ENCODE measurements at places on chromosomes 5 and 9. TPM values are rescaled to one million over a fixed set of nuclear protein-coding genes. Genes with fewer than 3 reads are reported as not detected.
A peak's percentile ranks its signal among the peaks of the same experiment; 100 is the strongest.

LVRN gene
- total RNA-seq: not detected

DNA sequence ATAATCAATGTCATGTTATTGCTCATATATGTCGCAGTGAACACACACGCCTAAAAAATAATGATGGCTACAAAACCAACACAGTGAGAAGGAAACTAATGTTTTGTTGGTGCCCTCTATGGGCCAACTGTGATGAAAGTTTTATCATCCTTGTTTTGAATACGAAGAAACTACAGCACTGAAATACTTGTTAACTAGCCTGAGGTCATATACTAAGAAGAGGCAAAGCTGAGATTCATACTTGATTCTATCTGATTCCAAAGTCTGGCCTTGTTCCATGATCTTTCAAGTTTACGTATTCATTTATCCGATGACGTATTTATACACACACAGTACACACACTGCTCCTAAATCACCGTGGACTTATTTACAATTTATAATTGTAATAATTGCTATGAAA, 16.1 kb upstream of the DRD1 start:
- no peaks in the 10 kb centered on the region for H3K36me3 ChIP-seq
- no peaks in the 10 kb centered on the region for H3K4me1 ChIP-seq
- no peak for DNase-seq
- H3K27me3 ChIP-seq: no peaks in the 10 kb centered on the region

DNA sequence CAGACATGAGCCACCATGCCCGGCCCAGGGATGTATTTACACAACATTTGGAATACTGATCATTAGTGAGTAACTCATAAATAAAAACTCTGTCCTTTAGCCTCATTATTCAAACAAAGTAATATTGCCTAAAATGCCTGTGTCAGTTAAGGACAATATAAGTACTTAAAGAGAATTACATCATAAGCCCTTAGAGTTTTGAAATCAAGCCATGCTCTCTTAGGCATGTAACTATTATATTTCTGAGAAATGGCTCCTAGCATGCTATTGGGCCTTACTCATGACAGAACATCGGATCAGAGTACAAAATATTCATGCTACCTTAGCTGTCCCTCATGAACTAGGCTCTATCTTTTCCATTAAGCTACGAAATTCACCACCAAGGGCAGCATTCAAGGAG, 309.3 kb downstream of the CHSY3 start:
- no peaks in the 10 kb centered on the region for H3K4me1 ChIP-seq
- H3K4me3 ChIP-seq: no peak overlapping the region
- DNase-seq: no peak

GRCh38 chr9:72203205-72203803, 54.1 kb downstream of the GDA start:
- H3K27me3 ChIP-seq: no peaks in the 10 kb centered on the region
- no peaks in the 10 kb centered on the region for H3K36me3 ChIP-seq
- DNase-seq: no peak
- peaks cover 12% of the 10 kb centered on the region for H3K4me1 ChIP-seq
- no peak overlapping the region for H3K27ac ChIP-seq

RNF180 gene
- 5.9 TPM for total RNA-seq

- H3K27ac ChIP-seq: no peak overlapping the region
- no peaks in the 10 kb centered on the region for H3K27me3 ChIP-seq
- no peak for DNase-seq
Measured at GRCh38 chr9:6355728-6356127, 27.6 kb downstream of the TPD52L3 start.

DNA sequence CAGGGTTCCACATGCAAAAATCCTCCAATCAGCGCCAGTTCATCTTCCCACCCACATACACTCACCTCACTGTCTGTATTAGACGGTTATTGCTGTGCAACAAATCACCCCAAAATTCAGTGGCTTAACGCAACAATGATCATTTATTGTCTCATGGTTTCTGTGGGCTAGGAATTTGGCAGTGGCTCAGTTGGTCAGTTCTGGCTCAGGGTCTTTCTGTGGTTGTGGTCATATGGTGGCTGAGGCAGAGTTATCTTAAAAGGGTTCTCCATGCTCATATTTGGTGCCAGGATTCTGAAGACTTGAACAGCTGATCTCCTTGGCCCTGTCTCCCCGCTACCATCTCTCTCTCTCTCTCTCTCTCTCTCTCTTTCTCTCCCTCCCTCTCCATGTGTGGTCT, 12.9 kb downstream of the ZNF618 start:
- no peak overlapping the region for H3K27ac ChIP-seq
- no peak for DNase-seq
- H3K27me3 ChIP-seq: no peaks in the 10 kb centered on the region

DNA sequence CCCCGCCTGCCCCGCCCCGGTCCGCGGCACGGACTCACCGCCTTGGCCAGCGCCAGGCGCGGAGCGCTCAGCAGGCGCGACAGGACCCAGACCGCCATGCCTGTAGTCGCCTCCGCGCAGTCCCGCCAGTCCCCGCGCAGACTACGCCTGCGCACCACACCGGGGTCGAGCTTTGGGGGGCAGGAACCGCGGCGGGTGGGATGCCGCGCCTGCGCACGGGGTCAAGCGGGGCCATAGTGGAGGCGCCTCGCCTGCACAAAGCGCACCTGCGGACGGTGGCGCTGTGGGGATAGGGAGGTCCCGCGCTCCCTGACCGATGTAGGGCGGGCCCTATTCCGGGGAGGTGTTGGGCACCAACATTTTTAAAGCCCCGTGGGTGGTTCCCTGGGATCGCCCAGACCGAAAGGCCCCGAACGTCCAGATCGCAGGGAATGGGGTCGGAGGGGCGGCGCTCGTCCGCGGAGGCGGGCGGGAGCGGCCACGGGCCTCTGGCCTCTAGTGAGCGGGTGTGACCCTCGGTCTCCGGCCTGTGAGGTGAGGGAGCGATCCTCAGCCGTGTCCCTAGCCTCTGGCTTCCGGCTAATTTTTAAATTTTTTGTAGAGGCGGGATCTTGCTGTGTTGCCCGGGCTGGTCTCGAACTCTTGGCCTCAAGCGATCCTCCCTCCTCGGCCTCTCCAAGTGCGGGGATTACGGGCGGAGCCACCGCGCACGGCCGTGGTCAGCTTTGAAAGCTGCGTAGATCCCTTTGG, 70.8 kb upstream of the LPCAT1 start:
- H3K36me3 ChIP-seq: no peaks in the 10 kb centered on the region
- peak overlapping the region; percentile 65 for H3K4me3 ChIP-seq
- H3K27ac ChIP-seq: no peak overlapping the region
- no peaks in the 10 kb centered on the region for H3K4me1 ChIP-seq
- H3K27me3 ChIP-seq: no peaks in the 10 kb centered on the region
- DNase-seq: peak; percentile 85

- no peaks in the 10 kb centered on the region for H3K4me1 ChIP-seq
- H3K27me3 ChIP-seq: no peaks in the 10 kb centered on the region
- no peak overlapping the region for H3K27ac ChIP-seq
- no peaks in the 10 kb centered on the region for H3K36me3 ChIP-seq
- DNase-seq: no peak
Measured at GRCh38 chr5:125603321-125603720, 819.9 kb upstream of the GRAMD2B start.

MSMP gene
- total RNA-seq: not detected

- no peaks in the 10 kb centered on the region for H3K36me3 ChIP-seq
- no peak overlapping the region for H3K27ac ChIP-seq
- DNase-seq: no peak
- no peaks in the 10 kb centered on the region for H3K27me3 ChIP-seq
Measured at GRCh38 chr9:94110821-94111252, 26.6 kb downstream of the PTPDC1 start.

PLPP1 gene
- total RNA-seq: 145 TPM

ITGA2 gene
- total RNA-seq: 0.11 TPM

- no peak overlapping the region for H3K4me3 ChIP-seq
- H3K27me3 ChIP-seq: no peaks in the 10 kb centered on the region
- no peak overlapping the region for H3K27ac ChIP-seq
- H3K36me3 ChIP-seq: no peaks in the 10 kb centered on the region
Measured at GRCh38 chr9:98101868-98102273, 17.2 kb downstream of the TRIM14 start.

- no peaks in the 10 kb centered on the region for H3K36me3 ChIP-seq
- DNase-seq: peak; percentile 94
- peaks cover 37% of the 10 kb centered on the region for H3K4me1 ChIP-seq
- H3K27me3 ChIP-seq: no peaks in the 10 kb centered on the region
- H3K4me3 ChIP-seq: no peak overlapping the region
Measured at GRCh38 chr9:129069862-129070641, 10.9 kb upstream of the DOLPP1 start.

DMGDH gene
- total RNA-seq: 105 TPM

DNA sequence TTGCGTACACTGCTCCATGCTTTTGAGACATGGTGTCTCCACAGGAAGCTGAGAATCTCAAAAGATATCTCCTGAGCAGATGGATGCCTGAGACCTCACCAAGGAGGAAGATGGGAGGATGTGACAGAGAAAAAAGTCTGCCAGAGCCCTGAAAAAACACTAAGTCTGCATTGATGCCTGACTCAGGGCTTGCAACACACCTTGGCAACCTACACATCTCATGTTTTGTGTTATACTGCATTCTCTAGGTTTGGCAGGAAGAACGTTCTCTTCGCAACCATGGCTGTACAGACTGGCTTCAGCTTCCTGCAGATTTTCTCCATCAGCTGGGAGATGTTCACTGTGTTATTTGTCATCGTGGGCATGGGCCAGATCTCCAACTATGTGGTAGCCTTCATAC, 19.2 kb downstream of the SLC22A4 start:
- no peaks in the 10 kb centered on the region for H3K36me3 ChIP-seq
- no peak overlapping the region for H3K4me3 ChIP-seq
- no peak for DNase-seq
- no peak overlapping the region for H3K27ac ChIP-seq
- no peaks in the 10 kb centered on the region for H3K27me3 ChIP-seq

GRCh38 chr9:82934949-82935348, 128.0 kb downstream of the RASEF start:
- no peaks in the 10 kb centered on the region for H3K27me3 ChIP-seq
- H3K36me3 ChIP-seq: no peaks in the 10 kb centered on the region
- H3K4me3 ChIP-seq: no peak overlapping the region
- no peaks in the 10 kb centered on the region for H3K4me1 ChIP-seq

ELAVL2 gene
- total RNA-seq: not detected

GRCh38 chr5:160087199-160087598, 32.1 kb downstream of the PWWP2A start:
- H3K4me1 ChIP-seq: no peaks in the 10 kb centered on the region
- no peak for DNase-seq
- H3K27me3 ChIP-seq: no peaks in the 10 kb centered on the region
- H3K36me3 ChIP-seq: peaks cover under 1% of the 10 kb centered on the region
- no peak overlapping the region for H3K4me3 ChIP-seq

GRCh38 chr9:82572146-82572545, 490.8 kb downstream of the RASEF start:
- no peaks in the 10 kb centered on the region for H3K27me3 ChIP-seq
- DNase-seq: no peak
- H3K4me3 ChIP-seq: no peak overlapping the region
- H3K36me3 ChIP-seq: no peaks in the 10 kb centered on the region
